ENCODE measurements at places on chromosomes 12 and 14.

DNA sequence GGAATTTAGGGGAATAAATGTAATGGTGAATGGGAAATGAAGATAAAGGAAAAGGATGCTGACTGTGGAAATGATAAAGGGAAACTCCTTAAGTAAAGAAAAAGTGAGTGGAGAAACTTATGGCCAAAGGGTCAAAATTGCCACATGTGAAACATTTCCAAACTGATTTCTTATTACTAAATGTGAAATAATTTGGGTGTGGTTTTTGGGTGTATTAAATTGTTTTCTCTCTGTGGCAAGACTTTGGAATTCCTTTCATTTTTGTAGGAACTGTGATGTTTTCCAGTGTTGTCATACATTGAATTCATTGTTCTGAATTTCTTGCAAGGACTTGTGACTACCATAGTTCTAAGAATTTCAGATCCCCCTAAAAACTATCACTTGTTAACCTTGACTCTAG, 1891.5 kb upstream of the SEL1L start:
- DNase-seq = no peak

DNA sequence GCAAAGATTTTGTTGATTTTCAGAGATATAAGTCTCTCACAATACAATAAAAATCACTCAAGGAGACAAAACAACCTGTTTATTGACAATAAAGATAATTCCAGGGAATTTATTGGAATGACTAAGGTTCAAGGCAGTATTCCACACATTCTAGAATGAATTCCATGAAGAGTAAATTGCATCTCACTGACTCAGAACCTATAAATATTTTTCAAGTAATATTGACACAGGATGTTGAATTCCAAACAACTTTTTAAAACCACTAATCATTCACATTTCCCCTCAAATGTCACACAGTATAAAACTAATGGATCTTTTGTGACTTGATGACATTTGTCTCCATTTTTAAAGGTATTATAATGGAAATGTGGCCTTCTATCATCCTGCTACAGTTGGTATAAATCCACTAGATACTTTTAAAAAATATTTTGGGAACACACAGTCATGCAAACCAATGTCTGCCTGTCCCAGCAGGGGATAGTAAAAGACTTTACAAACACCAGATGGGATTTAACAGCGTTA, 42.1 kb upstream of the LGR5 start:
- no peak for DNase-seq

GRCh38 chr12:114263056-114263805, 142.7 kb downstream of the TBX5 start:
- DNase-seq = no peak

- no peak for DNase-seq
Measured at GRCh38 chr12:52155048-52155868, 36.6 kb downstream of the KRT80 start.

DNA sequence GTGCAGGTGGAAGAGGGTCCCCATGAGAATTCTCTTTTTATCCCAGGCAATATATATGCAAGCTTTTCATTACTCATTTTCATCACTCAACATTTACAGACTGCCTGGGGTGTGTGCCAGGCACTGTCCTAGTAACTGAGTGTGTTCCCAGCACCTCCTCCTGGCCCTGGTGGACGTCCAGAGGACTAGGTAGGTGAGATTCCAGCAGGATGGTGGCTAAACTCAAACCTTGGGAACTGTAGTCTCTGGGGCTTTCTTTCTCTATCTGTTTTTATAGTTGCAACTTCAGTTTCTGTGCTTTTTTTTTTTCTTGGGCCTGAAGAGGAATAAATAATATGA, 63.8 kb downstream of the SUSD6 start:
- DNase-seq = no peak

All from osteocyte (in vitro differentiated cells).